ENCODE measurements at places on chromosomes 3 and 15.

- no peak for DNase-seq
These were observed 3.7 kb downstream of the MKRN2OS start for GRCh38 chr3:12541625-12542024.

DNA sequence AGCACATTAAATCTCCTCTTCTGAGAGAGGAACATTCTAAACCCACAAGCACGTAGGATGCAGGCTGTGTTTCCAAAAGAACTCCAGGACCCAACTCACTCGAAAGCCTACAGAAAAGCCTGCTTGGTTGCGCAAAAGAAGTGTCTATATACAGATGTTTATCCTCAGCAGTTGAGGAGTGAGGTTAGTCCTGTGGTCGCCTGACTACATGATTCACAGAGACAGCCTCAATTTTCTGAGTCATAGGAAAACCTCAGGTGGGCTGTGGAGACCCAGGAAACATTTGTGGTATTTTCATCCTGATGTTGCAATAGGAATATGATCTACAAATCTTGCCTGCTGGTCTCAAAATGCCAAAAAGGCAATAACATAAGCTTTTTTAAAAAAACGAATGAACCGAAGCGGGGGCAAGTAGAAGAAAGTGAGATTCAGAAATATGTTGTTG, 183.8 kb upstream of the THRB start:
- DNase-seq, result no peak

DNA sequence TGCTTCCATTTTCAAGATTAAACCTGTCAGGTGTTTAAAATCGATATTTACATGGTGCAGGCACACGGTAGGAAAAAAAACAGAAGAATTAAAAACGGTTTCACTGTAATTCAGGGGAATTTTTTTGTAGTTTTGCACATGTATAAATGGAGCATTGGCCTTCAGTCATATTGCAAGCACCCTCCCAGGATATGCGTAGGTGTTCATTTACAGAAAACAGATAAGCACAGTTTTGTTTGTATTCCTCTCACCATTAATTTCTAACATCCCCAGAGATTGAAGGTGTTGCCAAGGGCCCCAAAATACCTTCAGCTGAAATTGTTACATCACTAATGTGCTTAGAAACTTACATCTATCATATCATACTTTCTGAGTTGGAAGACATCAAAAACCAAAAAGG, 427.1 kb upstream of the NR2F2 start:
- no peak for DNase-seq

DNA sequence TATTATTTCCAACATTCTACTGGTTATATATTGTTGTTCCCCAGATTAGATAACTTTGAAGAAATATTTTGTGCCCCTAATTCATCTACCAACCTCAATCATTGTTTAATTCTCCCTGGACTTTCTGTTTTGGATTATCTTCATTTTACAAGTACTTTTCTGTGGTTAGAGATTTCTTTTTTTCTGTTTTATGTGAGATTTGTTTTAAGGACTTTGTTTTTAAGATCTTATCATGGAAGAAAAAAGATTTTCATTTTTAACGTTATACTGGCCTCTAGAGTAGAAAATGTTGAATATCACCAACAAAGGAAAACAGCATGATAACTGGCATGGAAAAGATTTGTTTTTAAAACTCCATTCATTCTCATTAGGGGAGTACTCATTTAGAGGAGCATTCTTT, 210.9 kb upstream of the KCNMB2 start:
- DNase-seq, result no peak

DNA sequence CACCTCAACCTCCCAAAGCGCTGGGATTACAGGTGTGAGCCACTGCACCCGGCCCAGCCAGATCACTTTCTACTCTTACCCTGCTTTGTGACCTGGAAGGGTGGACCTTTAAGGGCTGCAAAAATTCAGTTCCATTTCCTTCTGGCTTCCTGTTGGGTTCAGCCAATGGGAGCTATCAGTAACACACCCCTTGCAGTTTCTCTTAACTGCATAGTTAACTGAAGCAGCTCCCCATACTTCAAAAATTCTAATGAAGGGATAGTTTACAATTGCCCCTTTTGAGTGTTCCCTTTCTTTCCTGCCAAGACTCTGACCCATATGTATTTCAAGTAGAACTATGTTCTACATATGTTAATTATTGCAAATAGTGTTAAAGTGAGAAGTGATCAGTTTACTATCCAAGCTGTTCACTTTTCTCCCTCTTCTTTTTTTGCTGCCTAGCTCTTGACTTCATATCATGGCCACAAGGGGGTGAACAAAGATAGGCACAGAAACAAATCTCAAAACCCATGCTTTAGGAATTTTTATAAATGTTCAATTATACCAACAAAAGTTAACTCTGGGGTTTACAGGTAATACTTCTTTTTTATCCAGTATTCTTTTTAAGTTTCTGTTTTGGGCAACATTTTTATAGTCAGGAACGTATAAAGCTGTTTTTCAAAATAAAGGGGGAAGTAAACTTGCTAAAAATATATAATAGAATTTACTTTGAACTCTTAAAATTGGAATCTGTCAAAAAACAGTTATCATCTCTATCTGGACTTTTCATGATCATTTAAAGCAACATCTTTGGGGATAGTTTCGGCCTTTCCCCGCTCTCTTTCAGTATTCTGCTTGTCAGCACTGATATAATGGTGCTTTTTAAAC, 8.1 kb downstream of the PGBD4 start:
- no peak for DNase-seq

DNA sequence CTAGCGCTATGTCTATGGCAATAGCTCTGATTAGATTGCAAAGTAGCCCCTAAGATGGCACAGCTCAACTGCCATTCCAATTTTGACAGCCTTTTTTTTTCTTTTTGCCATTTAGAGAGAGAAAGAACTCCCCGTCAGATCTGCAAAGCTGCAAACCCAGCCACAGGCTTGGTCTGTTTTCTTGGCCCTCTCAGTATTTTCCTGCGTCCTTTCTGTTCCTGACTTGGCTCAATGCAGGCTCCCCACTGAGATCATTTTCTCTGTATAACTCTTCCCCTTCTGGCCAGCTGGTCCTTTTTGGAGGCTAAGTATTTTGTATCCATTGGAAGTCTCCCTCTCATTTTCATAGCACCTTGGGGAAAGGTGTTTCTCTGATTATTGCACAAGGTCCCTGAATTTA, 386.7 kb downstream of the UNC13C start:
- DNase-seq, result no peak

All from NCI-H187 (cell line).